ENCODE measurements at places on chromosomes 3 and 15.

GRCh38 chr15:80957976-80958375 is 31.6 kb downstream of the MESD start:
- DNase-seq, result no peak

GRCh38 chr15:69092159-69092558 is 68.3 kb upstream of the GLCE start:
- no peak for DNase-seq

GRCh38 chr15:70026991-70027390 is 70.7 kb downstream of the TLE3 start:
- no peak for DNase-seq

DNA sequence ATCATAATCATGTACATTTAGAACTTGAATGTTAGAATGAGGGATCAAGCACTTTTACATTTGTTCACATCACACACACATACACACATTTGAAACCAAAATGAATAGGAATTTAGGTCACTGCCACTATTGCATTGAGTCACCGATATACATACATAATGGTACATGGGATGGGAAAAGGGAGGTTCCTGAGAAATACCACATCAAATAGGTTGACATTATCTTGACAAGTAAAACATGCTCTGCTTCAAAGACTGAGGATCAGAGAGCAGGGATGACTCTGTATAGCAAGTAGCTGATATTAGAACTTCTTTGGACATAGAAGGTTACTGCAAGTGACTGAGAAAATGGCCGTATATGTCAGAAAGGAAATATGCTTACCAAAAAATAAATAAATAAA is 847.2 kb downstream of the PLOD2 start:
- DNase-seq, result no peak

DNA sequence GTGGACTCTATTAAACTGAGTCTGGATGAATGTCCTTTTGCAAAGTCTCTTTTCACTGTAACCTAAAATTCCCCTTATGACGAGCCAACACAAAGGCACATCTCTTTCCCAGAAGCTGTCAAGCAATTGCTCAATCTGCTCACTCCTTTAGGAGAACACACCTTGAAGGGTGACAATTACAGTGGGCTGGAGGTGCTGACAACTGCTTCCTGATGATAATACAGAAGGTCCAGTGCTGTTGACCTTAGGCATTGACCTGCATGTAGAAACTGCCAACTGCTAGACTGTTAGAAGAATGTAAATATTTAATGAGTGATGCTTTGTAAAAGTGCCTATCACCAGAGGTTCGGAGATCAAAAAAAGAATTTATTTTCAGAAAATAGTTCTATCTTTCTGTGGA is 757.7 kb downstream of the GRM7 start:
- no peak for DNase-seq

DNA sequence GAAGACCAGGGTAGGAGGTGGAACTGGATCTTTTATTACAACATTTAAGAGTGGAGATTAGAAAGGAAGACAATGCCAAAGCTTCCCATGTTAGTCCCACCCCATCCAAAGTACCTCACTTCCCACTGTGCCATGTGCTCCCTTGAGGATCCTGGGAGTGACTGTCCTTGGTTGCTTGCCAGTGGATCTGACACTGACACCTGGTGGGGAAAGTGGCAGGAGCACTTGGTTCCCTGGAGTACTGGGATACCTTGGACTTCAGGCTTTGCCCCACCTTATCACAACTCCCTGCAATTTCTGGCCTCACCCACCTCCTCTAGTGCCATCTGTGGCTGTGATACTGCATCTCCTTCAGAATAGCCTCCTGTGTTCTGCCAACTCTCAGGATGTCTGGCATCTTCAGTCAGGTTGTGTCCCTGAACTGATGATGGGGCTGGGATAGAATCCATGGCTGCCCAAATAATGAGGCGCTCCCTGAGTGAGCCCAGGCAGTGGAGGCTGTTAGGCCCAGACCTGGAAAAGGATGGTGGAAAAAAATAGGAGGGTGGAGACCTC is 1.3 kb downstream of the ELL3 start:
- DNase-seq, result no peak

All from AG09309 (cell line).